CD14-positive monocyte (primary cell): ENCODE measurements at places on chromosomes 1 and 21.

GRCh38 chr1:196196486-196196885, 411.8 kb downstream of the KCNT2 start:
- DNase-seq = no peak

GRCh38 chr1:71572038-71572437, 491.2 kb upstream of the ZRANB2 start:
- no peak for DNase-seq

GRCh38 chr1:42328916-42329496, 6.0 kb downstream of the FOXJ3 start:
- no peak for DNase-seq

- DNase-seq = no peak
Observed at GRCh38 chr1:224494343-224494742, 59.7 kb upstream of the WDR26 start.

GRCh38 chr1:167504467-167504827, 13.9 kb downstream of the CD247 start:
- DNase-seq = no peak

DNA sequence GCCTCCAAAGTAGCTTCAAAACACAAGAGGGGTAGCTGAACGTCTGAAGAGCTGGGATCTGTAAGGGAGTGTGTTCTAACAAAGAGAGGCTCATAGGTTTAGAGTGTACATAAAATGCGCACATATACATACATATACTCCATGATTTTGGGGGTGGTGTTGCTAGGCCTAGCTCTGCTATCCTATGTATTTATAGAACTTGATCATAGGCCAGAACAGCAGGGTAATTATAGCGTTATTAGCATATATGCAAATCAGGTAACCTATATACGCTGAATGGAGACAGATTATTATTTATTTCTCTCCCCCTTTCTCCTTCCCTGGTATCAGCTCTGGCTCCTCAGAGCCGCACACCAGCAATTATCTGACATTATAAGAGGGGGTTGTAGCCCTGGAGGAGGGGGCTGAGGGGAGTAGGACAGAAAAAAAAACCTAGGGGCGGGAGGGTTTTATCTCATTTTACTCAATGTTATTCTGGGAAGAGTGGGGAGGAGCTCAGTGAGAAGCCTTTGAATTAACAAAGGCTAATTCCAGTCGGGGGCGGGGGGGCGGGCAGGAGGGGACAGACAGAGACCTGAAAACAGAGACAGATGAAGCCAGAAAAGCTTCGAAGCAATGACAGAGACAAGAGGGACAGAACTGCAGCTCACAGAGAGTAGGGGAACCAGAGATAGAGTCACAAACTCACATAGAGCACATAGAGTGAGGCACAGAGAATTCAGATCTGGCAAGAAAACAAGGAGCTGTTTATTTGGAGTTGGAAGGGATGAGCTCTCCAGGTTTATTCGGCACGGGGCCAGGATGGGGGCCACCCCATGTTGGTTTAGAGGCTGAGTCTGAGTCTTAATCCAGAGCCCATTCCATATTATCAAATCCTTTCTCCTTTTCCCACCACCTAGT, 63.0 kb downstream of the RHBG start:
- DNase-seq = no peak

DNA sequence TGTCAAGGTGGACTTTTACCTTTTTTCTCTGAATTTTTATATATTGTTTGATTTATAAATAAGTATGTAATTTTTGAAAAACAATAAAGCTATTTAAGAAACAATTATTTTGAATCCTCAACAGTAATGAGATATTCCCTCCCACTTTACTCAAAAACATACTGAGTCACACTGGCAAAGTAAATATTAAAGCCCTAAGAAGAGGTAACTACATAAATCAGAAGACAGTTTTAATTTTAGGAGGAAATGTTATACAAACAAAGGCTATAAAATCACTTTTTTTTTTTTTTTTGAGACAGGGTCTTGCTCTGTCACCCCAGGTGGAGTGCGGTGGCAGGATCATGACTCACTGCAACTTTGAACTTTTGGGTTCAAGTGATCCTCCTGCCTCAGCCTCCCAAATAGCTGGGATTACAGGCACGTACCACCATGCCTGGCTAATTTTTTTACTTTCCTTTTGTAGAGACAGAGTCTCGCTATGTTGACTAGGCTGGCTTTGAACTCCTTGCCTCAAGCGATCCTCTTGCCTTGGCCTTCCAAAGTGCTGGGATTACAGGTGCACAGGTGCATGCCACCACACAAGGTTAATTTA, 36.2 kb downstream of the ZSWIM5 start:
- DNase-seq = no peak

DNA sequence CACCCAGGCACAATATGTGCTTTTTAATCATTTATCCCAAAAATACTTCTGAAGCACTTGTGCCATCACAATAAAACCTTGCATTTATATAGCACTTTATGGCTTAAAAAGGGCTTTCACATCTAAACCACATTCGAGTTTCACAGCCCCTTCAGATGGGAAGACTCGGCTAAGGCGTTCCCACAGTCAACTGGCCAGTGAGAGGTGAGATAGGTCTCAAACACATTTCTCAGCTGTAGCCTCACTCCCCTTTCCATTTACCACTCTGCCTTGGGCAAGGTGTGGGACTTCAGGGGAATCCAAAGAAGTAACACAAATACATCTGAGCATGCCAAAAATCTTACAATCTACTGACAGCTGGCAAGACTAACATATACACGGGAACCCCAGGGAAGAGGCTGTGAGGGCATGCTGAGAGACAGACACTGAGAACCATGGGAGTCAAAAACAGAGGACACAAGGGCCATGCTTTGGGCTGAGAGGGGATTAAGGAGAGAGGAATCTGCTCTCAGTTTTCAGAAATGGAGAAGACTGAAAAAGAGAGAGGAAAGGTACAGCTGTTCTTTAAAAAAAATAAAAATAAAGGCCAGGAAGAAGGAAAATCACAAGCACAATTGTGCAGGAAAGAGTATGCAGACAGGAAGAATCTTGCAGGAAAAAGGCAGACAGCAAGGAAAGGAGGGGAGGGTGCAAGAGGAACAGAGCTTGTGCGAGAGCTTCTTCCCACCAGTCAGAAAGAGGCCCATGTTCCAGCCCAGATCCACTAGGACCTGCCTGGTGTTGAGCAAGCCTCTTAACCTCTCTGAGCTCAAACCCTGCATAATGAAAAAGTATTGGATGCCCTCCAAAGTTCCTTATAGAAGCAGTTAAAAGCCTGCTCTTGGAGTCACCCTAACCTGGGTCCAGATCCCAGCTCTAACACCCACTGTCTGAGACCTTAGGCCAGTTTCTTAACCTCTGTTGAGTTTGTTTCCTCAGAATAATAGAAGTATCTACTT, 73.5 kb downstream of the JAK1 start:
- no peak for DNase-seq

GRCh38 chr1:219985169-219985568, 56.8 kb upstream of the SLC30A10 start:
- no peak for DNase-seq

- DNase-seq = no peak
Observed at GRCh38 chr1:12636098-12636950, 7.6 kb upstream of the AADACL4 start.

DNA sequence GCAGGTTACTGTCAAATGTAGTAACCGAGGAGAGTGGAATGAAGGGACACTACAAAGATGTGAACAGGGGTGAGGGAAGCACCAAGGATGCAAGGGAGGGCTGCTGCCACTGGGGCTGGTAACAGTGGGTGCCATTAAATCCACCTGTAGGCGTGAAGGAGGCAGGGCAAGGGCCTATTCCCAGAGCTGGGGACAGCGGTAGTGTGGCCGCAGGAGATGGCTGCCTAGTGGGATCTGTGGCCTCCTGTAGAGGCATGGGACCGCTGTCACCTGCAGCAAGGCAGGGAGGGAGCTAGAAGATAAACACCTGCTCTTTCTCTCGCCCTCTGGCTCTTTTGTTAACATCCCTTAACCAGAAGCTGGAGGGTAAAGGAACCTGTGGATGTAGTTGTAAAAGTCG, 80.5 kb upstream of the CNIH3 start:
- no peak for DNase-seq

GRCh38 chr1:37724575-37724974, 32.3 kb downstream of the CDCA8 start:
- no peak for DNase-seq

DNA sequence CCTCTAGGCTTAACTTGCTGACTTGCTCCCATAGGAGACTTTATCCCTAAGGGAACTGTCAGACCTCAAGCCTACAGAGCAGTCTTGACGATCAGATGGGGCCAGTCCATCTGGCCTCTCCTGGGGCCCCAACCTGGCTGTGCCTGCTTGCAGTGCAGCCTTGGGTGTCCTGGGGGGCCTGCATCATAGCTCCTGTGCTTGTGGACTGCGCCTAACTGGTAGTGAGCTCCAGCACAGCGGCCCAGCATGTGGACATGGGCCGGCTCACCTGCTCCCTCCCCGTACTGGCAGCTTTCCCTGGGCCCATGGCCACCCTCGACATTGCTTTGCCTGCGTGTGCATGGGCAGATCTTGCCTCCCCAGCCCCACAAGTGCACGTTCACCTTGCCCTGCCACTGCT, 76.1 kb downstream of the INTS7 start:
- DNase-seq = no peak

GRCh38 chr1:178119628-178120027, 25.7 kb downstream of the RASAL2 start:
- DNase-seq = peak; percentile 67

DNA sequence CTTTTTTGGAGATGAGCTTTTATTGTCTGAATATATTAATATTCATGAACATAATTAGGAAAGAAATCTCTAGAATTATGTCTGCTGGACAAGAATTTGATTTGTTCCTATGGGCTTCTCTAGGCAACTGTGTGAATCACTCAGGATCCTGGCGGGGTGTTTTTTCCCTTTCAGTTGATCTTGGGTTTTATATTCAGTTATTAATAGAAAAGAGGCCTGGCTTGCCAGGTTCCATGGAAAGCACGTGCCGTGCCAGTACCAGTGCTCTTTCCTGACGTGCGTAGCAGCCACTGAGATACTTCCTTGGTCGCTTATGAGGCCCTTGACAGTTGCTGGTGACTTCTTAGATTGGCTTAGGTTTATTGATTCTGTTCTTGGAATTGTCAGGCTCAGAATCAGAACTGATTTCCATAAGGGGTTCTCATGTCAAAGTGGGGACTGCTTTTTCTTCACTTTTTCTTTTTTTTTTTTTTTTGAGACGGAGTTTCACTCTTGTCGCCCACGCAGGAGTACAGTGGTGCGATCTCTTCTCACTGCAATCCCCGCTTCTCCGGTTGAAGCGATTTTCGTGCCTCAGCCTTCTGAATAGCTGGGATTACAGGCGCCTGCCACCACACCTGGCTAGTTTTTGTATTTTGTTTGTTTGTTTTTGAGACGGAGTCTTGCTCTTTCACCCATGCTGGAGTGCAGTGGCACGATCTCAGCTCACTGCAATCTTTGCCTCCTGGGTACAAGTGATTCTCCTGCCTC, 48.7 kb upstream of the KIF1B start:
- no peak for DNase-seq

GRCh38 chr1:39141925-39142324, 62.6 kb upstream of the MACF1 start:
- DNase-seq = no peak

GRCh38 chr1:8740034-8740449, 77.4 kb downstream of the RERE start:
- DNase-seq = no peak

DNA sequence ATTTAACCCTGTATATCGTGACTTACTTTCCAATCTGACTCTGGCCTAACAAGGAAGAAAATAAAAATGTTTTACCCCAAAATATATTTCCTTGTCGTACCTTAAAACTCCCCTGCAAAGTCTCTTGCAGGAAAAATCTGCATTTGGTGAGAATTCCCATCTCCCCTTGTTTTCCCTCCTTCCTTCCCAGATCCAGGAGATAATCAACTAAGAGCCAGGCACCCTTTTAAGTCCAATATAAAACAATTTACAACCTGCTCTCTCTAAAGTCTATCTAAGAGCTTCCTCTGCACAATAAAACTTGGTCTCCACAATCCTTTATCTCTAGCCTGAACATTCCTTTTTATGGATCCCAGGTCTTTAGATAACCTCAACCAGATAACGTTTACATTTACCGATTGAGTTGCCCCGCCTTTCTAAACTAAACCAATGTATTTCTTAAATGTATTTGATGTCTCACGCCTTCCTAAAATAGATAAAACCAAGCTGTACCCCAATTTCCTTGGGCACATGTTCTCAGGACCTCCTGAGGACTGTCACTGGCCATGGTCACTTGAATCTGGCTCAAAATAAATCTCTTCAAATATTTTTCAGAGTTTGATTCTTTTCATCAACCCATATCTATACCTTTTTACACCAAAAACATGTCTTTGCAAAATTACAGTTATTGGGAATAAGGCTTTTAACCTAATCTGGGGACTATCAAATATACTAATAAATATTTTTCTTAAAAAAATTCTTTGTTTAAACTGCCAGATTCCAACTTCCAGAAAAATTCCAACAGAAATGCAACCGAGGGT, 993 bp downstream of the DDX59 start:
- no peak for DNase-seq

DNA sequence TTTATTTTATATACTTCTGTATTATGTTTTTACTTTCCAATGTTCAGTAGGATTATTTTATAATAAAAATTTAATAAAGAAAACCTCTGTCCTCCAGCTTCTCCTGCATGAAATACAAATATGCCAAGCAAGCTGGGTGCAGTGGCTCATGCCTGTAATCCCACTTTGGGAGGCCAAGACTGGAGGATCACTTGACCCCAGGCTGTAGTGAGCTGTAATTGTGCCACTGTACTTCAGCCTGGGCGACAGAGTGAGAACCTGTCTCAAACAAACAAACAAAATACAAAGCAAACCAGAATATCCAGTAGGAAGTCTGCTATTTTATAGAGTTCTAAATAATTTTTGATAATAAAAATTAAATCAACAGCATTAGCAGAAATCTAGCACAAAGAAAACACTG, 168.8 kb downstream of the EIF4G3 start:
- DNase-seq = no peak

- no peak for DNase-seq
Observed at GRCh38 chr1:182370532-182370931, 21.1 kb downstream of the GLUL start.

DNA sequence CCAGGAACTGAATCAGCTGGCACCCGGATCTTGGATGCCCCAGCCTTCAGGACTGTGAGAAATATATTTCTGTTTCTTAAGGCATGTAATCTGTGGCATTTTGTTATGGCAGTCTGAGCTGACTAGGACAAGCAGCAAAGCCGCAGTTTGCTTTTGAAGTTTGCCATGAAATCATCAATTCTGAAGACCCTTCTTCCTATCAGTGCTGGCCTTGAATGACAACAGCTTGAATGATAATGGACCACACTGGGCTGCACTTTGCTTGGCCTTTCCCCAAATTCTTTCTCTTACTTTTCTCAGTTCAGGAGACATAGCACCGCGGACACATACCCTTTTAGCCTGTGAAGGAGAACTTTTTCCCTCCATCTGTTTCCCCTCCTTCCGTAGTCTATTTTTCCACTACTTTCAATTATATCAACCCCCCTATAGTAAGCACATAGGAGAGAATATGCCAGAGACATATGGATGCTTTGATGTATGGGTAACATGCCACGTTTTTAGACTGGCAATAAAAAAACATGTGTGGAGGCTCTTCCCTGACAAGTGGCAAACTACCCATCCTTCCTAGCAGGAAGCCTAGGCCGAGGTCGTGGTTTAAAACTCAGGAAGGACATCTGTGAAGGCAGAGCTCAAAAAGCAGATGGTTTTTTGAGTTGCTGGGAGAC, 42.9 kb downstream of the HLX start:
- DNase-seq = no peak

GRCh38 chr1:227889047-227889862, 58.5 kb downstream of the WNT9A start:
- no peak for DNase-seq
